Epithelial cell of alveolus of lung (primary cell): ENCODE measurements at places on chromosomes 1 and 21. TPM values are rescaled to one million over a fixed set of nuclear protein-coding genes. Genes with fewer than 3 reads are reported as not detected.

TMEM269 gene
- 0.32 TPM in 1 of 2 replicates, not detected in the other for total RNA-seq

TNFAIP8L2 gene
- not detected in 2 replicates for total RNA-seq

CR1 gene
- total RNA-seq, result not detected in 2 replicates

FMOD gene
- 4.7 and 18.1 TPM in 2 replicates for total RNA-seq

LAPTM5 gene
- 0.39 and 3.7 TPM in 2 replicates for total RNA-seq

DMBX1 gene
- not detected in 2 replicates for total RNA-seq
